ENCODE measurements at places on chromosomes 7 and 10.

DNA sequence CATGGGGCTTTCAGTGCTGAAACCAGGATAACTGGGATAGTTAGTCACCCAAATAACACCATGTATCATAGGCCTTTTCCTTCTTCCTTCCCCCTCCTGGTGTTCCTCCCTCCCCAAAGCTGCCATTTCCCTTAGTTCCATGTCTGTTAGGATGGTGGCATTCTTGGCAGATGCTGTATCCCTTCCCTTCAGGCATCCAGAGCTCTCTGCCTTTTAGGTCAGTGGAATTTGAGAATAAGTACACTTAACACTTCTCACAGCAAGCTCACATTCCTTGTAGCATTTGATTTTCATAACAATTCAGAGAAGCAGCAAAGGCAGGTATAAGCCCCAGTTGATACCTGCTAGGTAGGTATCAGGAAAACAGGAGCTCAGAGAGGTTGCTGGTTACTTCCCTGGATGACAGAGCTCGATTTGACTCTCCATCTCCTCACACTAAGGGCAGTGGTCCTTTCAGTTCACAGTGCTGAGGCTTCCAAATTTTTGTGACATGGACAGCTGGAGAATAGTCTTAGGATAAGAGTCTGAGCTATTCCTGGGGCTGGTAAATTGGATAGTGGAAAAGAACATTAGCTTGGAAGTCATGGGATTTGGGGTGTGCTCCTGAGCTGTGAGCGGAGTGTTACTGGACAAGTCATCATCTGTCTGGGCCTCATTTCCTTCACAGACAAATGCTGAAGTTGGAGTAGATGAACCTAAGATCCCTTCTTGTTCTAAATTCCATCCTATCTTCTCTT, 108.7 kb upstream of the RHOBTB1 start:
- DNase-seq: no peak

DNA sequence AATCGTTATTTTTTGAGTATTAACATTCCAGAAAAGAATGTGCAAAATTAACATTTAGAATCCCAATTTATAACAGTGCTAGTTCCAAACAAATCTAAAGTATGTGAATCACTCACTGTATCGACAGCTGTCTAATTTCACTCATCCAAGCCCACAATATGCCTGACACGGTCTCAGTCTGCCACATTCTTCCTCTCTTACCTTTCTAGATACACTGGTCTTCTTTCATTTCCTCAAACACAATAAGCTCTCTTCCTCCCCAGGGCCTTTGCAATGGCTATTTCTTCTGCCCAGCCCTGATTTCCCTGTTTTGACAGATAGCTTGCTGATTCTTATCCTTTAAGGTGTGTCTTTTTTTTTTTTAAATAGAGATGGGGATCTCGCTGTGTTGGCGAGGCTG, 48.8 kb downstream of the UBE2H start:
- no peak for DNase-seq

- no peak for DNase-seq
Measured at GRCh38 chr10:8659982-8660381, 605.5 kb downstream of the GATA3 start.

DNA sequence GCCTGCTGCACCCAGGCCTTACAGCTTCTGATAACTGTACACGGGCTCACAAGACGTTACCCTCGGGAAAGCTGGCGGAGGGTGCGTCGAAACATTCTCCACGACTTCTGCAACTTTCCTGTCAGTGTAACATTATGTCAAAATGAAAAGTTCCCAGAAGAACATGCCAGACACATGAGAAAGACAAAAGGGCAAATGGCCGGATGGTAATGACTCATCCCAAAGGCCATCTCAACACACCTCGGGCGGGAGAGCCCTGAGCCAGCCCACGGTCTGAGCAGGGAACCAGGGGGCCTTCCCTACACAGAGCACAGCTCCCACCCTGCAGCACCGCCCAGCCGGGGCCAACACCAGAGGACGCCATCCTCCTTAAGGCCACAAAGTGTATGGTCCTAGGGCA, 118.7 kb downstream of the MAD1L1 start:
- no peak for DNase-seq

DNA sequence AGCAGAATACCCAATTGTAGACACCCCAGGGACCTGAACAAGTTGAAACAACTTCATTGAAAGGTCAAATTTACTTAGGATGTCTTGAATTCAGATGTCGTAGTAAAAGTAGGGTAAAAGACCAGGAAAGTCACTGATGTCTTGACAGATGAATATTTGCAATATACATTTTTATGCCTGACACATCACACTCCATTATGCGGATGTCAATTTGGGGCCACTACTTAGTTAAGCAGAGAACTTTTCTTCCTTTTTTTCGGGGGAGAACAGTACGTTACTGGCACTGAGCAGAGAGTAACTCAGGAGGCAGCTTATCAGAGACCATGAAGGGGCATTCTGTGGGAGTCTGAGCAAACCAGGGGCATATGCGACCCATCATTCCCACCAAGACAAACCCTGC, 4.9 kb downstream of the ITGA8 start:
- no peak for DNase-seq

GRCh38 chr10:57815949-57816348, 451.7 kb downstream of the IPMK start:
- DNase-seq: no peak

GRCh38 chr10:95248989-95249388, 41.8 kb downstream of the PDLIM1 start:
- no peak for DNase-seq

Data from CD4-positive, alpha-beta T cell treated with Interleukin-1 beta for 1 hour (primary cell).